Neural crest cell (in vitro differentiated cells): ENCODE measurements at places on chromosomes 16 and 17. TPM values are rescaled to one million over a fixed set of nuclear protein-coding genes. Genes with fewer than 3 reads are reported as not detected.

The IQCK gene
- total RNA-seq, result 23.4 and 23.7 TPM in 2 replicates

The MARVELD3 gene
- not detected in 2 replicates for total RNA-seq

The RAMP2 gene
- total RNA-seq, result 6.5 and 7.9 TPM in 2 replicates

The QRICH2 gene
- 10.6 and 12.3 TPM in 2 replicates for total RNA-seq

The MYH1 gene
- not detected in 2 replicates for total RNA-seq

The ANKRD13B gene
- total RNA-seq, result 65.0 and 70.0 TPM in 2 replicates
